Thyroid gland (tissue), 4 donors: ENCODE measurements at places on chromosomes 16 and 17. TPM values are rescaled to one million over a fixed set of nuclear protein-coding genes. Genes with fewer than 3 reads are reported as not detected.

DNA sequence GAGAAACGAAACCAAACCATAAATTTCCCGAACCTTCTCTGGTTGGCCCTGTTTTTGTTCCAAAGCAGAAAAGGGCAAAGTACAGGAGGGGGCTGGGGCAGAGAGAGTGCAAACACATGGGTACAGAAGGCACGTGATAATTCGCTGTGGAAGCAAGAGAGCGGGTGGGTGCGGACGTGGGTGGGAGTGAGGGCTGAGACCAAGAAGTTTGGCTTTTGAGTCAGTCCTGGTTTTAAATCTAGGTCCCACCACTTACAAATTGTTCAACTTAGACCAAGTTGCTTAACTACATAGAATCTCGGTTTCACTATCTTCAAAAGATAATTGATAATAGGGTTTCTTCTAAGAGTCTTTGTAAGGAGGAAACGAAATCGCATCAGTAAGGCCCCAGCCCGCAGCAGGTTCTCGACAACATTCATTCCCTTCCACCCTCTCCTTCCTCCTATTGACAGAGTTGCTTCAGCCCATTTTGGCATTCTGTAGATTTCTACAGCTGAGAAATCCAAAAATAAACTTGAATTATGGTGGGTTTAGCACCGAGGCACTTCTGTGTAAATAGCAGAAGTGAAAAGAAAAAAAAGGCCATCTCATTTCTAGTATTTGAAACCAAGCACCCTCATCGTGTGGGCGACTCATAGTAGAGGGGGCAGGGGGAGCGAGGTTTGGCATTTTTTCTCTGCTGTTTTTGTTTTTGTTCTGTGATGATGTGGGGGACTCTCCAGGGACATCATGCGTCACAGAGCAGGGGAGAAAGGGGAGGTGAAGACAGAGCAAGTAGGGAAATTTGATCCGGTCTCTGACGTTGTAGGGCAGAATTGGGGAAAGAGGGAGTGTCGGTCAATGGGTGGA is 33.6 kb upstream of the CCR7 start:
- peak; percentile 68 for DNase-seq

Gene FBXO39
- total RNA-seq = 0.22 TPM

Gene DPEP2
- total RNA-seq = 2.5 TPM

Gene SLX4
- total RNA-seq = 4.2 TPM

DNA sequence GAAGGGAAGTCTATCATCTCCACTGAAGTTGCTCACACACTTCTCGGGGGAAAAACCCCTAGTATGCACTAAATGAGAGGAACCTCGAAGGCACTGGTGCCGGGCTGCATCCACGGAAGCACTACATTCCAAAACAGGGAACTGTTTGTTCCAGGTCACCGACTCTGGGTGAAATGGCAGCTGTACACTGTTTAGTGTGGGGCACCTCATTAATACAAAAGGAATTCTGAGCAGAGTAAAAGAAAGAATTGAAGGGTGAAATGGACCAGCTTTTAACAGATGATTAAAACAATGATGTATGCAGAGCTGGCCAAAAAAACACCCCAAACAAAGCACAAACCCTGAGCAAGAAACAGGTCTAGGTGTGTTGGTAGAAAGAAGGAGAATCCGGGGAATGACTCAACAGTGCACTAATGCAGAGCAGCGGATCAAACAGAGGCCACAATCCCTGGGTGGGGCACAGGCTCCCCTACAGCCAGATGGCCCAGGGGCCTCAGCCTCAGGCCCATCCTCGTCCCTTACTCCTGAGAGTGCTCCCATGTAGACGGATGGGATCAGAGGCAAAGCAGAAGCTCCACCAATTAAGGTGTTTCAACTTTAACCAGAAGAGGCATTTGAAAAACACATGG is 161.5 kb downstream of the ZFHX3 start:
- DNase-seq = no peak

GRCh38 chr16:10123141-10123540 is 59.1 kb downstream of the GRIN2A start:
- peak; percentile 78 for DNase-seq

Gene LGALS3BP
- total RNA-seq = 193 TPM

DNA sequence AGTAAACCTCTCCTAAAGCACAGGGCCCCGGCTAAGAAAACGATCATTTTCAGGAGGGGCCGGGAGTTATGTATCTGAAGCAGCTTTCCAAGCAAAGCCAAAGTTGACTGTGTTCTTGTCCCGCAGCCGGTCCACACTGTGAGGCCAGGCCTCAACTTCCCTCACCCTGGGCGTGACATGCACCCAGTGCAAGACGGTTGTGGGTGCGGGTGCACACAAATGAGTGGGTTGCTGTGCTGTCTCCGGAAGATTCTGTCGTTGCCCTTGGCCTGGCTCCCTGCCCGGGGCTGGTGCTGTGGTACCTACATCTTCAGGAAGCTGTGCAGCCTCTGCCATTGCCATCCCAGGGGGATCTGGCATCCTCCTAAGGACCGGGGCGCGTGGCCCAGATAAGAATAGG is 16.6 kb downstream of the MLYCD start:
- DNase-seq = no peak

Gene CCL14
- 43.0 TPM for total RNA-seq

DNA sequence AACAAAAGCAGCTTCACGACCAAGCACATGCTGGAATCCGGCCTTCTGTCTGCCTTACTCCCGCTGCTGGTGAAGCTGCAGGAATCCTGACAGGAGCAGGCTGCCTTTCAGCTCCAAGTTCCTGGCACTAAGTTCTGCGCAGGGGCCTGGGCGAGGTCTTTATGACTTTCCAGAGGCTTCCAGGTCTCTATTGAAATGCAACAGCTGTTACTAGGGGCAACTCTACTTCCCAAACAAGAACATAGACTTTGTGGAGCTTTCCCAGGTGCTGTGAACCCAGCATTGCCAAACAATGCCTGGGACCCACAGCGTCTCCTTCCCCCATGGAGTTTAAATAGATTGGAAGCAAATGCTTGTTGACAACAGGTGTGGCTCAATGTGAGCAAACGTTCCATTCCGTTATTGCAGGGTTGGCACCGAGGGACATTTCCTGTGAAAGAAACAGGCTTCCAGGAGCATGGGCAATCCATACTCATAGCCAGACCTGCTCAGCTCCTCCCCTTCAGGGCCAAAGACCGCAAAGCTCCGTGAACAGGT is 156.0 kb downstream of the CDH13 start:
- no peak for DNase-seq

DNA sequence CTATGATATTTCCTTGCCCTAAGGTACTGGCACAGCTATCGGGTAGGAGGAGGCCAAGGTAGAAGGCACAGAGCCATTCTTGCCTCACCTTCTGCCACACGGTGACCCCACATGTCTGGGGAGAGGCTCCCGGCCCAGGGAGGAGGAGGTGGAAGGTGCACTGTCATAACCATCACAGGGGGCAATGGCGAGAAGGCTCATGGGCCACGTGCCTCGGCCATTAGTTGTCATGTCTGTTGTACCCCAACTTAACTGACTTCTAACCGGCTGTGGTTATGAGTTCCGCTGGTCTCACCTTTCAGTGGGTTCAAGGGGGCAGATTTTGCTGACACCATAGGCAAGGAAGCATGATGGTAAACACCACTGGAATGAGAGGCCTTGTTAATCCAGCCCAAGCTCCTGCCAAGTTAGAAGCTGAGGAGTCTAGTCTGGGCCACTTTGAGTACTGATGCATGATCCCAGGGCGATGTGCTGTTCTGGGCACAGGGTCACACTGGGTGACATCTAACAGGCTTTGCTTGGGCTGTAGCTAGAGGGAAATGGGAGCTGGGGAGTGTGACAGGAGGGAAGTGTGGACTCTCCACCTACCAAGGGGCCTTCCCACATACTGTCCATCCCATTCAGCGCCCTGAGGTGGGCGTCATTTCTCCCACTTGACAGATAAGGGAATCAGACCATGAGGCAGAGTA is 39.6 kb downstream of the HLF start:
- DNase-seq = no peak

Gene CDH16
- 166 TPM for total RNA-seq

- DNase-seq = no peak
Observed at GRCh38 chr17:27751622-27752490, 48.5 kb downstream of the NOS2 start.

Gene RND2
- total RNA-seq = 14.8 TPM
